NCI-H2171 (cell line): ENCODE measurements at places on chromosomes 5 and 9.

DNA sequence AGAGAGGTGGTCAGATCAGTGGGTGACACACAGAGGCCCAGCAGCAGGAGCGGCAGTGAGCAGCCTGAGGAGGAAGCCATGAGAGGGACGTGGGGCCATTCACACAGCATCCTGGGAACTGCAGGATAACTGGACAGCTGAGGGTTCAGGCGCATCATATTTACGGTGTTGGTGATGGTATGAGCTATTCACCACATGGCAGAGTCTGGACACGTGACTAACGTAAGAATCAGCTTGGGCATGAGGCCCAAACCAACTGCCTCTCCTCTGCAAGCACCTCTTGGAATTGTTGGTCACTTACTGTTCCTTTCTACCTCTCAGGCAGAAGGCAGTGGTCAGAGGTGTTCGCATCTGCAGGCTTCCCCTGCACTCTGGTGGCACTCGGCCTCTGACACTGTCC, 141.1 kb downstream of the ENTREP1 start:
- DNase-seq: no peak

GRCh38 chr5:109455598-109456096, 45.9 kb upstream of the PJA2 start:
- no peak for DNase-seq

GRCh38 chr9:3567988-3568387, 42.2 kb upstream of the RFX3 start:
- no peak for DNase-seq

DNA sequence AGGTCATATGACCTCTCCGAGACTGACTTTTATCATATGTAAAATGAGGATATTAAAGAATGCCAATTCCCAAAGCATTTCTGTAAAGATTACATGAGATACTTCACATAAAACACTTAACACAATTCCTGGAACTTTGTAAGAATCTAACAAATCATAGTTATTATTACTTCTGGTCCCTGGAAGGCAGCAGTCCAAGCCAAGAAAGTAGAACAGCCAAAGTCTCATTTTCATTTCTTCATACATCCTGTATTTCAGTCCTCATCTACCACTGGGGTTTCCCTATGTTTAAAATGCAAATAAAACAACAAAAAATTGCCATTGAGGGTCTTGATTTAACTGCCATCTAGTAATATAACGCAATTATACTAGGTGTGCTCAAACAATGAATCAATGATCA, 179.5 kb downstream of the MARCHF11 start:
- no peak for DNase-seq

DNA sequence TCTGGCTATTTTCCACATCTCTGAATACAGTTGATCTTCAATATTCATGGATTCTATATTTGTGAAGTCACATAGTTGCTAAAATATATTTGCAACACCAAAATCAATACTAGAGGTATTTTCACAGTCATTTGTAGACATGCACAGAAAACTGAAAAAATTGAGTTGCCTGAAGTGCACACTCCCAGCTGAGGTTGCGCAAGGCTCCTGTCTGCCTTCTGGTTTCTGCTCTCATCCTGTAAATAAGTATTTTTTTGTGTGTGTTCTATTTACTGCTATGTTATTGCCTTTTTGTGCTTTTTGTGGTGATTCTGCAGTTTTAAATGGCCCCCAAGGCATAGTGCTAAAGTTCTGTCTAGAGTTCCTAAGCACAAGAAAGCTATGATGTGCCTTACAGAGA, 371.1 kb upstream of the GRAMD2B start:
- DNase-seq: no peak

- DNase-seq: no peak
Measured at GRCh38 chr9:77016121-77016525, 3.3 kb upstream of the FOXB2 start.

GRCh38 chr5:34510002-34510401, 146.1 kb upstream of the RAI14 start:
- DNase-seq: no peak

DNA sequence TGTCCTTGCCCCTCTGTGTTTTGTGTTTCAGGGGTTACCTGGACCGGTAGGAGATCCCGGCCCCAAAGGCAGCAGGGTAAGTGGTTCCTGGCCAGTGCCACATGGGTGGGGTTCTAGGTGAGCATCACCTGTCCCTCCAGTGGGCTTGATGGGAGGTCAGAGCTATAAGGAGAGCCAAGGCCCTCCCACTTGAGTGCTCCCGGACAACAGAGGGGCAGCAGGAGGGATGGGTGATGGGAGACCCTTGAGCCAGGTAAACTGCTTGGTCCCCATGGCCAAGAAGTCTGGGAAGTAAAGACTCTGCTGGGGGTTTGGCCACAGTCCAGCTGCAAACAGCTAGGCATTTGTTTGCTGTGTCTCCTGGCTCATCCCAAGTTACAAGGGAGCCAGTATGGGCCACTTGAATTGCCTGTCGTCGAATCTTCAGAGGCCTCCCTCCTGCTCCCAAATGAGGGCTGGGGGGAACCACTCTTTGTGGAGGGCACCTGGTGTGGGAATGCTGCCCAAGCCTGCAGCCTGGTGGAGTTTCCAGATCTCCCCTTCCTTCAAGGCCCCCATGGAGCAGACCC, 51.0 kb downstream of the COL27A1 start:
- no peak for DNase-seq

- DNase-seq: no peak
Measured at GRCh38 chr9:97128919-97129318, 90.0 kb upstream of the CTSV start.

- no peak for DNase-seq
Measured at GRCh38 chr5:37792975-37793631, 46.7 kb downstream of the GDNF start.
